ENCODE measurements at places on chromosomes 7 and 10.

- no peak for DNase-seq
Observed at GRCh38 chr10:110488940-110489339, 8.8 kb upstream of the DUSP5 start.

DNA sequence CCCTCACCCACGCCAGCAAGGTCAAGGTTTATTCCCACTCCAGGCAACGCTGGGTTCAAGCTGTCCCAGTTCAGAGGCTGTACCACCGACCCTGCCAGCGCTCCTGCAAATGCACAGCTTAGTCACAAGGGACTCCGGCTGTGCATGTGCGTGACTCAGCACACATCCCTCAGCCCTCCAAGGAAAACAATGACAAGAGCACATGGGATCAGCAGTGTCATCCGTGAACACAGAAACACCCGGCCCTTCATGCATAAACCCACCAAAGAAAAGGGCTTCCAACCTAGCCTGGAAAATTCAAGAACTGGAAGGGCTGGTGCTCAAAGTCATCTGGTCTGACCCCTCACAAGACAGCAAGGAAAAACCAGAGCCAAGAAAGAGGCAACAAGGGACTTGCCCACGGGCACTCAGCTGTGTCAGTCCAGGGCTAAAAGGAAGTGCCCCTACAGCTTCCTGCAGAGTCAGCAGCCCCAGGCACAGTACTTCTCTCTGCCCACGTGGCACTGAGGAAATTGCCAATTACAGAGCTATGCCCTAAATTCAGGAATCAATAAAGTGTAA is 106.1 kb downstream of the KCNMA1 start:
- no peak for DNase-seq

DNA sequence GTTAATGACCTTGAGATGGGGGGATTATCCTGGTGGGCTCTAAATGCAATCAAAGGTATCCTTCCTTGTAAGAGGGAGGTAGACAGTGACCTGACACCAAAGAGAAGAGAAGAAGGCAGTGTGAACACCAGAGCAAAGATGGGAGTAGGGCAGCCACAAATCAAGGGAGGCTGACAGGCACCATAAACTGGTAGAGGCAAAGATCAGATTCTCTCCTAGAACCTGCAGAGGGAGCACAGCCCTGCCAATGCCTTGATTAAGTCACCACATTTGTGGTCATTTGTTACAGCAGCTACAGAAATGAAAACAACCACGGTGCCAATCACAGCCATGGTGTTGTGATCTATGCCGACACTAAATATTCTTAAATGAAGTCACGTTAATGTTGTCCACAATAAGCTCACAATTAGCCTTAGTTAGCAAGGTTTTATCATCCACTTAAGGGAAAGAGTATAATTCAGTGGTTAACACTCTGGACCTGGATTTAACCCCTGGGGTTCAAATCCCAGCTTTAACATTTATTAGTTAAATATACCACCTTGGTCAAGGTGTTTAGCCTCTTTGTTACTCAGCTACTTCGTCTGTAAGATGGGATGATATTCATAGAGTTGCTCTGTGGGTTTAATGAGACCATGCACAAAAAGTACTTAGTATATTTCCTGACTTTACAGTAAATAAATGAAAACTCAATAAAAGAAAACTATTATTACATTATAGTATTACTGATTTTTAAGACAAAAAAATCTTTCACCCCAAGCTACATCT is 70.8 kb downstream of the SGMS1 start:
- no peak for DNase-seq

GRCh38 chr7:149802966-149803365 is 29.6 kb upstream of the ZNF467 start:
- DNase-seq, result no peak

DNA sequence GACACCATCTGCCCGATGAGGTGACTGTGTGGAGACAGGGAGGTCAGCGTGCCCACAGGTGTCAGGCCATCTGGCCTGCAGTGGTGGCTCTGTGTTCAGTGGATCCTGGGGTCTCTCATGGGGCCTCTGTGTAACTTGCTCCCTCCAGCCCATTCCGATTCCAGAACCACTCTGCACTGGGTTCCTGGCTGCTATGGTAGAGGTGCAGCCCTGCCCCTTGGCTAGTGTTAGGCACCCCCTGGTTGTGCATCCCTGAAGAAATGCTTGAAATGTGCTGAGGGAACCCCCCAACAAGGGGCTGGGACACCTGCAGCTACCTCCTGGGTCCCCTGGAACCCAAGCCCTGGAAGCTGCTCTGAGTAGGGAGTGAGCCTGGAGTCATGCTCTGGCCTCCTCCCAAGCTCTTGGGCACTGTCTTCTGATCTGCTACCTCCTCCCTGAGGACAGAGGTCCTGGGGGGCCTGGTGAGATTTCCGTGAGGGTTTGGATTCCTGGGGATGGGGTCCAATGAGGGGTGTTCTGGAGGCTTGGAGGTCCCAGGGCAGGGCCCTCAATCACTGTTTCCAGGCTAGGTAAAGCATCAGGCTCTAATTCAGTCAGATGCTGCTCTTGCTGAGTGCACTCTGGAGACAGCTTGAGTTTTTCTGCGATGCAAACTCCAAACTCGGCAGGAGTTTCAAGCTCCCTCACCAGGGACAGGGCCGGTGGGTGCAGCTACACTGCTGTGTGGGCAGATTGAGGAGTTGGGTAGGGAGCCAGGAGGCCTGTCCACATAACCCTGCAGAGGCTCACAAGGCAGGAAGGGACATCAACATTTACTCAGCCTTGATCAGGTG is 27.7 kb downstream of the RAMP3 start:
- no peak for DNase-seq

- peak; percentile 86 for DNase-seq
Observed at GRCh38 chr7:39084349-39084748, 106.6 kb downstream of the POU6F2 start.

DNA sequence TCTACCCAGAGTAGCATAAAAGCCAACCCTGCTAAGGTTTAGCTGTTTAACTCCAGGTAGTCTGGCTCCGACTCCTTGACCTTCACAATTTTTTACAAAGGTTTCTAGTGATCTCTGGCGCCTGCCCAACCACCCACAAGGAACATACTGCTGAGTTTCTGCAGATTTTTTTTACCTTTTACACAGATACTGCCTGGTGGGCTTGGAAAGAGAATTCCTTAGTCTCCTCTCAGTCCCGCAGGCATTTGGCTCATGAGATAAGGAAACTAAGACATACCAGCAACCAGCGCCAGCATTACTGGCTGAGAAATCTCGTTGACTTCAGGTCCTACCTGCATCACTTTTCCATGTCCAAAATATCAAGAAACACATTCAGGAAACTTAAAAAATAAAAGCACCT is 51.1 kb upstream of the LYZL1 start:
- DNase-seq, result no peak

- no peak for DNase-seq
Observed at GRCh38 chr10:72389716-72390115, 35.0 kb upstream of the DNAJB12 start.

DNA sequence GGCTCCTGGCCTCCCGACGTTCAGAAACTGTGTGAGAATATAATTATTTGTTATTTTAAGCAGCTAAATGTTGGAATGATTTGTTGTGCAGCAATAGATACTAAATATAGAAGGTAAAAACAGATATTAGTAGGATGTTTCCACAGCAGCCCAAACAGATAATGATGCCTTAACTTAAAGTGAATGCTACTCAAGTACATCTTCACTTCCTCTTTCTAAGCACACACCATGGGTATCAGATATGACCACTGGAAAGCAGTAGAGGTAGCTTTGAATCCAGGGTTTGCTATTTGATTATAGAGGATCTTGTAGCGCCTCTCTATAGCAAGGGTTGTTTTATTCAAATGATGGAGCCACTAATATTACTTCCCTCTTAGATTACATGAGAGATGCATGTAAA is 38.2 kb upstream of the BET1 start:
- DNase-seq, result no peak

- DNase-seq, result no peak
Observed at GRCh38 chr10:30897048-30897447, 134.6 kb downstream of the ZNF438 start.

DNA sequence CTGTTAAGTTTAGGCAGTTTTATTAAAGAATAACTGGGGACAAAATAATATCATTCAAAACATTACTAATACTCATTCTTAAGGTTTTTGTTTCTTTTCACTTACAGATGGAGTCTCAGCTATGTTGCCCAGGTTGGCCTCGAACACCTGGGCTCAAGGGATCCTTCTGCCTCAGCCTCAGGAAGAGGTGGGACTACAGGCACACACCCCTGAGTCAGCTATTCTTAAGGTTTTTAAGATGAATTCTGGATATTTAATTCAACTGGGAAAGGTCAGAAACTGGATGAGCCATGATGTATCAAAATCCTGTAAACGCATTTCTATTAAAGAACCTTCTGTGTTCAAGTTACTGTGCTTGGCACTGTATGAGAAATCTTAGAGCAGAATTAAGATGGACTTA is 3.5 kb downstream of the OAT start:
- no peak for DNase-seq

DNA sequence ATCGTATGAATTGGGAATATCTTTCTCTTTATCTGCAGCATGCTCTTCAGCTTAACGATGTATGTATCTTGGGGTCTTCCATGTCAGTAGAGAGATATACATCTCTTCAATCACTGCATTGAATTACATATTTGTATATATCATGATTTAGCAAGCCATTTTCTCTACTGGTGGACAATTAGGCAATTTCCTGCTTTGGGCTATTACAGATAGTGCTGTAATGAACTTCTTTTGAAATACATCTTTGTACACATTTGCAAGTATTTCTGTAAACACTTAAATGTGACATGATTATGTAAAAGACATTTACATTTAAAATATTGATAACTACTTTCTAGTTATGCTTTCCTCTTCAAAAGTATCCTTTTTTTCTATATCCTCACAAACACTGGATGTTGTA is 199.0 kb downstream of the PPP1R9A start:
- no peak for DNase-seq

DNA sequence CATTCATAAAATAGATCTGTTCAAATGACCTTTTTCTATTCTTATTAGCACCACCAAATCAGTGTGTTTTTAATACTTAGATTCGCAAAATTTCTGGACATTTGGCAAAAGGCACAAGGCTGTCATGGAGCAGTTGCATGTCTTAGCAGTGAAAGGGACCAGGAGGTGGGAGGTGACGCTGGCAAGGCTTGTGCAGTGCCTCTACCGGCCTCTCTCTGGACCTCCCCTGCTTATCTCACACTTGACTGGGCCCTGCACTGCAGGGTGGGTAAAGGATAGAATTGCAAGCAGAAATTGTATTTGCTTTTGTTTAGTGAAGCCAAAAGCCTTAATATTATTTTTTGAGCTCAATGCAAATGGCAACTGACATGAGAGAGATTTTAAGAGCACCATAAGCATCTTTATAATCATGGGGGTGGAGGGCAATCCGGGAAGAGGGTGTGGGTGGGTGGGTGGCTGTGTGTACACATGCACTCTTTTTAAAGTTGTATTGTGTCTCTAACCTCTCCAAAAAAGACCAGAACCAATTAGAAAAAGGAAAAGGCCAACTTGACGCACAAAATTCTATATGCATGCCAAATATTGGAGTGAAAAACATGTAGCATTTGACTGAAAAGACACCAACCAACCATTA is 106.3 kb downstream of the WNT2 start:
- DNase-seq, result no peak

DNA sequence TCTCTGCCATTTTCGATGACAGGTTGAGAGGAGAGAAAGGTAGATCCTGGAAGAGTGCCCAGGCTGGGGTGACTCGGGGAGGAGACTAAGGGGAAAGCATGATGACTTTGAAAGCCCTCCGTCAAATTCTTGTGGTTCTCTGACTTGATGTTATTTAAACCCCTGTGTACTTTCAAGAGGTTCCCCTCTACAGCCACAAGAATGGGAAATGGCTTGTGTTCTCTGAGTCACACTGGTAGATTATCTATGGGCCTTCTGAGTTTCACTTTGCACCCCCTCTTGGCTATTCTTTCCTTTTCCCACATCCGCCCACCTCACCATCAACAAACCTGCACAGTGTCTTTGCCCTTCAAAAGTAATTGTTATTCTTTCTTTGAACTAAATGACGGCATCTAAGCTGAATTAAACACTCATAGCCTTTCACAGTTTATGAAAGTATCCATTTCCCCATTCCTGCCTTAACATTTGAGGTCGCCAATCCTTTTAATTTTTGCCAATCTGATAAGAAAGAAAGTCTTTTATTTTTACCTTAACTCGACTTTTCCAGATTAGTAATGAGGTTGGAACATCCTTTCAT is 24.1 kb downstream of the PRF1 start:
- DNase-seq, result no peak

DNA sequence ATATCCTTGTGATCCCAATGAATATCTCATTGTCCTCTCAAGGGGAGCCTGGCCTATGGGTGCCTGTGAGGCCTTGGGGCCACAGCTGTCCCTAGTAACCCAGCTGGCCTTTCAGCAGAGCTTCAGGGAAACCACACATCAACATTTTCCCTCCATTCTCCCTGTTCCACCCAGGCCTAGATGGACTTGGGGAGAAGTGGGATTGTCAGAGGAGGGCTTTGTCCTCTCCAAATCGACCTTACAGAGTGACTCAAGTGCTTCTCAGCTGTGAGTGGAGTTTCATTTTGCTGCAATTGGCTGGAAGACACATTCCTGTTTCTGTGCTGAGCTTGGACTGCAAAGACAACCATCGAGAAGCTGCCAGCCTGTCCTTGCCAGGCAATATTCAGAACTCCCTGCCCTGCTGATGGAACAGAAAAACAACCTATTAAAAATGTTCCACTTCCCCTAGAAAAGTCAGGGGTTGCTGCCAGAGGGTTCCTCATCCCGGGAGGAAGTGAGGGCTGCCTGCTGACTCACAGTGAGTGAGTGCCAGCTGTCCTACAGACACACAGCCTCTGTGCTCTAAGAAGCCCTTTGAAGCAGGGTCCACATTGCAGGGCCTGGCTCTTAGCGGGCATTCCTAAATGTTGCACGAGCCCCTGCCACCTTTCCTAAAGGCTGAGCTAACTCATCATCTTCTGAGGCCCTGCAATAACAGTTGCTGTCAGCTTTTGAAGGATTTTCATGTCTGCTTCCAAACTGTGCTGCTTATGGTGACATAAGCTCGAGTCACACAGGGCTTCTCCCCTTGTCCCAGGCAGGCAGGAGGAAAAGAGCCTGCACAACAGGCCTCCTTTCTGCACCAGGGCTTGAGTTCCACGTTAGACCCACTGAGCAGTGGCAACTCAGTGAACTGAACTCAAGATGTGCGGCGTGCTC is 20.5 kb downstream of the STRA8 start:
- no peak for DNase-seq

DNA sequence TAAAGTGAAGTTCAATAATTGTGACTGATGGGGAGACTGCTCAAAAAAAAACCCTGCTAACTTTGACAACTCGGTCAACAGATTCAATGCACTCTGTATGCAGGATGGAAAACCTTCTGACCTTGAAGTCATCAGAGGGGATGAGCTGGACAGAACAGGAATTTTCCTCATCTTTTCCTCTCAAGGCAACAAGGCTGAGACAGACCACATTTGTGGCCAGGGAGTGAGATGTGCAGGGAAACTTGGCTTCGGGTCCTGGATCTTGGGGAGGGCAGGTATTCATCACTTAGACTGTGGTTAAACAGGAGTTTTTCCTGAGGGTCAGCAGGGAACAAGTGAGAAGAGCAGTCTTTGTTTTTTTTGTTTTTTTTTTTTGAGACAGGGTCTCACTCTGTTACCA is 100.6 kb downstream of the BAMBI start:
- DNase-seq, result no peak

- no peak for DNase-seq
Observed at GRCh38 chr7:49927631-49928030, 154.2 kb downstream of the VWC2 start.

- no peak for DNase-seq
Observed at GRCh38 chr10:61882621-61883370, 18.7 kb upstream of the ARID5B start.
